ENCODE measurements at places on chromosomes 2 and 18. TPM values are rescaled to one million over a fixed set of nuclear protein-coding genes. Genes with fewer than 3 reads are reported as not detected.

FAM110C gene
- total RNA-seq = 13.1 TPM

RRM2 gene
- total RNA-seq = 5.2 TPM

CD28 gene
- 0.50 TPM for total RNA-seq

IKZF2 gene
- 1.1 TPM for total RNA-seq

RAB17 gene
- total RNA-seq = 57.5 TPM

GPR35 gene
- total RNA-seq = 1.2 TPM

NFATC1 gene
- total RNA-seq = 2.9 TPM

C2orf15 gene
- 0.24 TPM for total RNA-seq

CHRND gene
- total RNA-seq = not detected

COL4A3 gene
- total RNA-seq = 0.37 TPM

PID1 gene
- total RNA-seq = 54.2 TPM

SPP2 gene
- 146 TPM for total RNA-seq

GREB1 gene
- 1.6 TPM for total RNA-seq

TUBB8B gene
- total RNA-seq = 0.30 TPM

ANKRD30B gene
- total RNA-seq = not detected

SESTD1 gene
- 15.7 TPM for total RNA-seq

CROCC2 gene
- 0.15 TPM for total RNA-seq

HOXD8 gene
- not detected for total RNA-seq

MC5R gene
- not detected for total RNA-seq

SH3BP4 gene
- 28.6 TPM for total RNA-seq

Data from right lobe of liver (tissue), 6 donors.